ENCODE measurements at places on chromosomes 7 and 10.

DNA sequence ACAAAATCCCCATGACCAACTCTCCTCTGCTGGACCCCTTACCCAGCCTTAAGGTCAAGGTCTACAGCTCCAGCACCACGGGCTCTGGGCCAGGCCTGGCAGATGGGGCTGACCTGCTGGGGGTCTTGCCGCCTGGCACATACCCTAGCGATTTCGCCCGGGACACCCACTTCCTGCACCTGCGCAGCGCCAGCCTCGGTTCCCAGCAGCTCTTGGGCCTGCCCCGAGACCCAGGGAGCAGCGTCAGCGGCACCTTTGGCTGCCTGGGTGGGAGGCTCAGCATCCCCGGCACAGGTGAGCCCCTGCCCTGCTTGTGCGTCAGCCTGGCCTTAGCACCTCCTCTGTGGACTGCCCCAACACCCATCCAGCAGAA is 27.5 kb upstream of the SLC29A3 start:
- DNase-seq = no peak

DNA sequence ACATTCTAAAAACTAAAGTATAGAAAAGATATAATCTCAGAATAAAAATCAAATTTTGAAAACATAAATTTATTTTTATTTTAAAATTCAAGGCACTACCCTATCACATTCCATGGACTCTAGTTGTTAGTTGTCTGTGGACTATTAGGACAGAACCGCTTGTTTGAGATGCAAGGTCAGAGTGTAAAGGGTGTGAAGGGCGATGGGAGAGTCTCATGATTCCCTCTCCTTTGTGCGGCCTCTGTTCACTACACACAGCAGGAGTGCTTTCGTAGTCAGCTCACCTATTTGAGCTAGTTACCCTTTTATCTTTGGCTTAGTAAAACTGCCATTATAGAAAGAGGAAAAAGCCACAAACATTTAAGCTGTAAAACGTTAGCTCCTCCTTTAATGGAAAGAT is 189.8 kb upstream of the TEX47 start:
- DNase-seq = no peak

DNA sequence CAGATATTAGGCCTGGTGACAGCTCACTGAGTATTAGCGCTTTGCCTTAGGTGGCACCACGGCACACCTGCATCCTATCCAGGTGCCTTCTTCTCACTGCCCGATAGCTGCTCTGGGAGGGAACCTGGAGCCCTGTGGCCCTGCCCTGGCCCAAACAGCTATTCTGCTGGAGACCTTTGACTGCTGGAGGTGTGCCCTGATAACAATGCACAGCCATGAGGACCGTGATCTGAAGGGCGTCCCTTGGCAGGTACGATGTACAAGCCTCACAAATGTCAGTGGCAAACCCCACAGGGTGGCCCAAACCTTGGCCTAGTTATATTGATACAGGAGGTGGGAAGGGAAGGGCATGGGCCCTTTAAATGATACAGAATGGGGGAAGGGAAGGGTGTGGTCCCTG is 259.5 kb downstream of the GRID1 start:
- no peak for DNase-seq

DNA sequence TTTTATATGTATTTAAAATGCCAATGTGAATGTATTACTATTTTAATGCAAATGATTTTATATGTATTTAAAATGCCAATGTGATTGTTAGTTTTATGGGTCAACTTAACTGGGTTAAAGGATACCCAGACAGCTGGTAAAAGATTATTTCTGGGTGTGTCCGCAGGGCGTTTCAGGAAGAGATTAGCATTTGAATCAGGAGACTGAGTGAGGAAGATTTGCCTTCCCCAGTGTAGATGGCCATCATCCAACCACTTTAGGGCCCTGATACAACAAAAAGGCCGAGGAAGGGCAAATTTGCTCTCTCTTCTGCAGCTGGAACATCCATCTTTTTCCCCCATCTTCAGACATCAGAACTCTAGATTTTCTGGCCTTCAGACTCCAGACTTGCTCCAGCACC is 116.2 kb downstream of the BAMBI start:
- no peak for DNase-seq

- DNase-seq = no peak
These were observed 3.5 kb downstream of the ITIH2 start for GRCh38 chr10:7706534-7707073.

GRCh38 chr7:119963654-119964053 is 309.3 kb upstream of the KCND2 start:
- no peak for DNase-seq

DNA sequence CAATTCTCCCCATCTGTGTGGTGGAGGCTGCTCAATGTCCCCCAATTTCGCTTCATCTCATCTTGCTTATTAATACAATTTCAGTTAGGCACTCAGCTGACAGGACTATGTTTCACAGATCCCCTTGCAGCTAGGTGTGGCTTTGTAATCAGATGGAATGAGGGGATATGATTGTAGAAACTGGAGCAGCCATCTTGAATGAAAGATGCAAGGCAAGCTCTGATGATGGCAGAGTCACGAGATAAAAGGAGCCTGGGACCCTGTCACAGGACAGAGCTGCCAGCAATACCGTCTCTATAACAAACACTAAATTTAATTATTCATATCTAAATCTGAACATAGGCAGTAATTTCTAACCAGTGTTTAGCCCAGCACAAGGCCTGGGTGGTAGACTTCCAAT is 991 bp upstream of the DLD start:
- no peak for DNase-seq

- DNase-seq = no peak
These were observed 19.6 kb downstream of the CSTF2T start for GRCh38 chr10:51679841-51680240.

DNA sequence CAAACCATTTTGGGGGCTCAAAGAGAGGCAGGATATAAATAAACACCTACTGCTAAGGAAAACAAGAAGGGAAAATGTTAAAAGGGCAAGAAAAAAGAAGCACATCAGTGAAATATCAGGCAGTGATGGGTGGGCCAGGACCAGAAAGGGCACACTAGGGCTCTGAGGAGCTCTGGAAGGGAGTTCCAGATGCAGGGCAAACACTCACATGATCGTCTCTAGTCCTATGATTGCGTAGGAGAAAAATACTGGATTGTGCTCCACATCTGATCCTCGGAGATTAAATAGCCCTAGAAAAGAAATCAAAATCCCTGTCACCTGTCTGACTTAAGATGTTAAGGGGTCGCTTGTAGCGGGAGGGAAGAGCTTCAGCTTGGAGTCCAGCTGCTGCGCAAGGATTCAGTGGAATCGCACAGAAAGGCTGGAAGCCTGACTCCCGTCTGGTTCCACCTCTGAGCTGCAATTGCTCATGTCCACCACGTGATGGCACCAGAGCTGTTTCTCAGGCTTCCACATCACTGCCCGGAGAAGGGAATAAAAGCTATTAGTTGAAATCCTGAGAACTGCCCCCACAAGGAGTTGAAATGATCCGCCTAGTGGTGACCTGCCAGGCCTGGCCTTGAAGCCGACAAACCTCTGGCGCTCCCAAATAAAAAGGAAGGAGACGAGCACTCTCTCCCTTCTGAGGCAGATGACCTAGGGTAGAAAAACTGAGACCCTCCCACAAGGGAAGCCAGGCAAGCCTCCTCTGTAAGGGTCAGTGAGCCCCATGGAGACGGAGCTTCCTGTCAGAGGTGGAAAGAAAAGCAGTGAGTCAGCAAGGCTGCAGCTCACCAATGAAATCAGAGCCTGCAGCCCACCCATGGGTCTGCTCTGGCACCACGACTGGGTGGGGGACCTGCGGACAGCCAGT is 39.2 kb downstream of the XPNPEP1 start:
- peak; percentile 4 for DNase-seq

DNA sequence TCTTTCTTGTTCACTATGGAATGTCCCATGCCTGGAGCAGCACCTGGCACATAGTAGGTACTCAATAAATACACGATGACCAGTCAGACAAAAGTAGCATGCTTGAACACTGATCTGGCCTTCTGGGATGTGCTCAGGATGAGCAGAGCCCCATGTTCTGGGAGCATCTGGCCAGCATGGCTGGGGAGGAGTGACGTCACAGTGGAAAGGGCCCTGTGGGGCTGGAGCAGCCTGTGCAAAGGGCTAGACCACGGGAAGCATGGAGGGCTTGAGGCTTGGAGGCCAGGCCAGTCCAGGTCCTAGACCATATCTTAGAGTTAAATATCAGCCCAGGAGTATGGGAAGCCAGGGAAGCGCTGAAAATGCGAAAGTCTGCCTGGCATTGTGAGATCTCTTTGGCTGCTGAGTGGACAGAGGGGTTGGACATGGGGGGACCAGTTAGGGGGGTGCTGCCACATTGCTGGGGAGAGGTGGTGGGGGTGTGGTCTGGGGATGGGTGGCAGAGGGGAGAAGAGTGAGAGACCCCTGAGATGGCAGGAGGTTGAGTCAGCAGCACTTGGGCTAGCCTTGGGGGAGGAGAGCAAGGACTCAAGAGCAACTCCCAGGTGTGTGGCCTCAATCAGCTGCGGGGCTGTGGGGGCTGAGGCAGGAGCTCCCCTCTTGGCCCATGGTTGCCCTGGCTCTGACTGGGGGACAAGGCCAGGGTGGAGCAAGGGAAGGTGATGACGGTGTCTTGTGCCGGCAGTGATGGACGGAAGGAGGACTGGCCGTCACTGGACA is 34.9 kb downstream of the ZCCHC24 start:
- no peak for DNase-seq

DNA sequence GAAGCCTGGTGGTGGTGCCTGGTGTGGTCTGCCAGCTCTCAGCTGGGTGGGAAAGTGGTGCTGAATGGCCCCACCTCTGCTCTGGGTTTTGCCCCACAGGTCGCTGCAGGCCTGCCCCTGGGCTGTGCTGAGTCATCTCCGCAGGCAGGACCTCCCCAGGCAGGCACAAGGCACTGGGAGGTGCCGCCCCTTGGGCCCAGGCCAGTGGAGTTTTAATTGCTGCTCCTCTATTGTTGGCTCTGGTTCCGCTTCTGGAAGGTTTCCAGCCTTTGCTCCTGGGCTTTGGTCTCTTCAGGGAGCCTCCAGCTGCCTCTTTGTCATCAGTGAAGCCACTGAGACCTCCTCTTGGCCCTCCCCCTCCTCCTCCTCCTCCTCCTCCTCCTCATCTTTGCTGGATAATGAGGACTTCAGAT is 180.3 kb upstream of the GRB10 start:
- peak; percentile 82 for DNase-seq

DNA sequence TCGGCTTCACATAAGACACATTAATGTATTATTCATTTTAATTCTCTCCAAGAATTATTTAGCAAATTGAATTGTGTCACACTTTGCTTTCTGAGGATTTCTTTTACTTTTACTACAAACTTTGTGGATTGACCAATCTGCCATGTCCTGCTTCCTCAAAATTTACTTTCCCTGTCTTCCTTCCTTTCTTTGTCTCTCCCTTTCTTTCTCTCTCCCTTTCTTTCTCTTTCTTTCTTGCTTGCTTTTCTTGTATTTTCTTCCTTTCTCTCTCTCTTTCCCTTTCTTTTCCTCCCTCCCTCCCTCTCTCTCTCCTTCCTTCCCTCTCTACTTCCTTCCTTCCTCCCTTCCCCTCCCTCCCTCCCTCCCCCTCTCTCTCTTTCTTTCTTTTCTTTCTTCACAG is 37.8 kb downstream of the SP8 start:
- no peak for DNase-seq

DNA sequence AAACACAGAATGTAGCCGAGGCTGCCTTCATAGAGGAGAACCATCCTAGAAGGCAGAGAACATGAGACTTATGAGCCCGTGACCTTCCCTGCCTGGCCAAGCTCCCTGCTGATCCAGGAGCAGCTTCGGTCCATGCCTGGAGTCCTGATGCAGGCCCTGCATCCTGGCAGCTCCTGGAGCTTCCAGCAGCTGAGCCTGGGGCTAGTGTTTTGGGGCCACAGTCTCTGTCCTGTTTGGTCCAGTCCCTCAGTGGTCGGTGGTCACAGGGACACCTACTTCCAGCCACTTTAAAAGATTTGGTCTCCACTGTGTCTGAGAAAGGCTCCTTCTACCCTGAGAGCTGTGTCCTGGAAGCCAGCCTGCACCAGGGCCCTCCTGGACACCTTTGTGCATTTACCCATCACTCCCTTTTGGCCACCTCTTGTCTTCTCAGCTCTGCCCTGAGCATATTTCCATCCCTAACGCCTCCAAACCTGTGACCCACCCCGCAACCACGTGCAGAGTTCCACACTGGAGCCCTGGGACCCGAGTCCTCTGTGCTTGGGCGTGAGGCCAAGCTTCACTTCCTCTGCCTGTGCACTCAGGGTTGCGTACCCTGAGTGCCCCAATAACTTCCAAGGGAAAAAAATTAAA is 315.2 kb upstream of the ZNF32 start:
- DNase-seq = no peak

DNA sequence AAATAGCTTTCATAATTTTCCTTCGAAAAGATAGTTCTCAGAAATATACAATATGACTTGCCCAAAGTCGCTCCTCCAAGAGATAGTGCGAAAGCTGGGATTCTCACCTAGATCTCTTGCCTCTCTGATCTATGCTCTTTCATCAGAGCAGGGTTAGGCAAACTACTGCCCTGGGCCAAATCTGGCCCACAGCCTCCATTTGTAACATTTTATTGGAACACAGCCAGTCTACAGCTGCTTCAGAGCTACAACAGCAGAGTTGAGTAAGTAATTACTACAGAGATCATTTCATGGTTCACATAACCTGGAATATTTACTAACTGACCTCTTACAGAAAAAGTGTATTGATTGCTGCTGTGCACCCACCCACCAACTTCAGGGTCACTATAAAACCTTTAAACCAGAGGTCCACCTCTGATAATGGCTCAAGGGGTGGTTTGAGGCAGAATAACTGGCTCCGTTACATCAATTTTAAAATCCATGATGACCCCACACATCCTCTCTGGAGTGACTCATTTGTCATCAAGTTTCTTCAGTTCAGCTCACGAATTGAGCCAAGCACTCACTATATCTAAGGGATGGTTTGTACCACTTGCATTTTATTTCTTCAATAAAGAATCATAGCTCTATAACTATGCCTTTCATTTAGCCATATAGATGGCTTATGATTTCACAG is 1019.0 kb downstream of the XPNPEP1 start:
- no peak for DNase-seq

- DNase-seq = no peak
These were observed 45.0 kb downstream of the MRC1 start for GRCh38 chr10:17854044-17854652.

DNA sequence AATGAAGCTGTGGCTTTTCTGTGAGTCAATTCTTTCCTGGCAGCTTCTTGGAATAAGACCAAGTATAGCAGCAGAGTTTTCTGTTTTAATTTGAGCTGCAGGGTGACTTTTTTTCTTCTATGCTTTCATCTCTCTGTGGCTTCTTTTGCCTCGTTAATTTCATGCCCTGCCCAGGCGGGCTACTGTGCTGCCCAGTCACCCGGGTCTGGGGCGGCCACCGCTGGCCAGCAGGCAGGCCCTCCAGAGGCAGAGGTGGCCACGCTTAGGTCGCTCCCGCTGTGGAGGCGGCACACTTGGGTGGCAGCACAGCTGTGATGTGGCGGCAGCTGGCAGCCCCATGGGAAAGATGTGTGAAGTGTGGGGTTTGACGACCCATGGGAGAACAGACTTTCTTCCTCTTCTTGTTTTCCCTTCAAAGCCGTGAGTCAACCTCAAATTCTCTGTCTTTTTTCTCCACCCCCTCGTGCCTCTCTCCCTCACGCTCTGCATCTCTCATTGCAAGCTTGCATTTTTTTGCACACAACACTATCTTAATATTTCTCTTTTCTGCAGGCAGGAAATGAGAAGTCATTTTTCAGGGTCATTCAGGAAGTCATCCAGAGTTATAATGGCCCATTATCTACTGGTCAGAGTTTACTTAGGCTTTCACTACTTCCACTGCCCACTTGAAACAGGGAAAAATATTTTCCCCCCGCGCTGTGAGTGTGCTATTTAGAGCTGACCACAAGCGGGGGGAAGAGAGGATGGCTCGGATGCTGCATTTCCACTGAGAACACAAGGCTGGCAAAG is 67.8 kb downstream of the EGFR start:
- DNase-seq = no peak
